ENCODE measurements at places on chromosomes 7 and 10.

DNA sequence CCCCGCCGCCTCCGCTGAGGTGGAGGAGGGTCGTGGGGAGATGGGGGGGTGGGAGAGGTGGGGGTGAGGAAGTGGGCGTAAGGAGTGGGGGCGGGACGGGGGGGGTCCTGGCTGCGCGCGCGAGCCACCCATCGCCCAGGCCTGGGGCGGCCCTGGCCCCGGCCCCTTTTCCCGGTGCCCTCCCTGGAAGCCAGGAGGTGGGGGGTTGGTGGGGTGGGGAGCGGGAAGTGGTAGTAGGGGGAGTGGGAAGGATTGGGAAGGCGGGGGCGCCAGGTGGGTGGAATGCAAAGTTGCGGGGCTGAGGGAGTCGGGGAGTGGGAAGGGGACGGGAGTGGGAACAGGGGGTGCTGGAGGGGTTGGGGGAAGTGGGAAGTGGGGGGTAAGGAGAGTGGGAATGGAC, 319 bp upstream of the MMD2 start:
- DNase-seq: no peak

GRCh38 chr10:12631216-12631615, 281.9 kb downstream of the CAMK1D start:
- no peak for DNase-seq

DNA sequence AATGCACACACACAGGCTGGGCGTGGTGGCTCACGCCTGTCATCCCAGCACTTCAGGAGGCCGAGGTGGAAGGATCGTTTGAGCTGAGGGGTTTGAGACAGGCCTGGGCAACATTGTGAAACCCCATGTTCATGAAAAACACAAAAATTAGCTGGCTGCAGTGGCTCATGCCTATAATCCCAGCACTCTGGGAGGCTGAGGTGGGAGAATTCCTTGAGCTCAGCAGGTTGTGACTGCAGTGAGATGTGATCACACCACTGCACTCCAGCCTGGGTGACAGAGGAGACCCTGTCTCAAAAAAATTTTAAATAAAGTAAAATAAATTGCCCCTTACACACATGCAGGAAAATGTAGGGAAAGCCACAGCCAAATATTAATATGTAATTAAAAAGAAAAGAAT, 44.1 kb downstream of the RNF32 start:
- no peak for DNase-seq

DNA sequence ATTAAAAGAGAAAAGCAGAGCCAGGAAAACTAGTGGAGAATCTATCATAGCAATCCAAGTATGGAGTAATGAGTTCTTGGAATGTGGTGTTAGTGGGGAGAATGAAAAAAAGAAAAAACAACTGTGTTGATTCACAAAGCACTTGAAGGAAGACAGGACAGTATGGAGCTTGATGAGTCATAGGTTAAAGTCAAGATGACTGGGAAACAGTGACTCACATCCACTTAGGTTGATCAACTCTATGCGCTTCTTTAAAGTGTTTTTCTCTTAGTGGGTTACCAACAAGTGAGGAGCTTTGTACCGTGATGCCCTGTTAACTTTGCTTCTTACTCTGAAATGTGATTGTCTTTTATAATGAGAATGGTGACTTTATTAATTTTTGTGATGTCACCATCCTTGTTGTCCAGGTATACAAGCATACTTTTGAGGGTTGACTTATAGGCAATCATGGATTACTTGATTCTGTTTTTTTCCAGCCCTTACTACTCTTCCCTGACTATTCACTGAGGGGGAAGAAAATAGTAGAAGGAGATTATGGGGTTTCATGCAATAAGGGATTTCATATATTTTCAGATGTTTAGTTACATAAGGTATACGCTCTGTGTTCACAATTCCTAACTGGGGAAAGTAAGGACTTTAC, 32.1 kb upstream of the MDFIC start:
- no peak for DNase-seq

DNA sequence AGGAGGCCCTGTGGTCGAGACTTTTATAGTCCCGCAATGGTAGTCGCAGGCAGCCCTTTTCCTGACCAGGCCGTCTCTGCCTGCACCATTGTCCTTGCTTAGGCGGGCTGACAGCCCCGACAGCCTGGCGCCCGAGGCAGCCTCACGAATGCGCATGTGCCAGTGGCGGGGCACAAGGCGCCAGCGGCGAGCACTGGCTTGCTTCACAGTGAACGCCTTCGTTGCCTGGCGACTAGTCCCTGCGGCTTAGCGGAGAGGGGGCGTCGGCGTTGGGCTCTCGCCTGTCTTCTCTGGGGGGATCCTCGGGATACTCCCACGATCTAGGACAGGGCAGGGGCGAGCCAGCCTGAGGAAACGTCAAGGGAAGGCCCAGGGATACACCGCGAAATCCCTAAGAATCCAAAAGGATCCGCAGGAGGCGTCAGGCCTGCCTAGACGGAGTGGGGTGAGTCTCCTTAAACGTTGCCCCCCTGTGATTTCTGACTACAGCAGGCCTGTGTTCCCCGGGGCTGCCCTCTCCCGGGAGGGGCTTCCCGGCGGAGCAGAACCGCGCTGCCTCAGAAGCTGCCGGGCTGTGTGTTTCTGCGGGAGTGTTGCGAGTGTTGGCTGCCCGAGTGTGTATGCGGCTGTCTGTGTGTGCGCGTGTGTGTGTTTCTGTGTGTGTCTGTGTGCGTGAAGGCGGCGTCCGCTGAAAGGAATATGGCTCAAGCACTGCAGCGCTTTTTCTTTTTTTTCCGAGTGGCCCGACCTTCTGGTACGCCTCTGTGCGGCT, 20.5 kb upstream of the ZNF273 start:
- DNase-seq: no peak

DNA sequence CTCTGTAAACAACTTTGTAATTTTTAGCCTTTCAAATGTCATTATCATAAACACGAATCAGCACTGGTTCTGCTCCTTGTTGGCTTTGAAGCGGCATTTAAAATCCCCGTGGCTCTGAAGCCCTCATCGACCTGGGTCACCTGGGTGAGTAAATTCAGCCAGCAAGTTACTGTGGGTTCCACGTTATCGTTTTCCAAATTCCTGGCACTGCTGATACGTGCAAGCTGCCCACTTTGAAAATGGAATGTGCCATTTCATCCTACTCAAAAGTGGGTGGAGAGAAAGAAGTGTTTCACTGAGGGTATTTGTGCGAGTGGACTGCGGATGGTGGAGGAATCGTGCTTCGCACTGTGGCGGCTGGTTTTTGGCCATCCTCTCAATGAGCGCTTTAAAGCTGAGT, 281.7 kb downstream of the KLF6 start:
- DNase-seq: no peak

- DNase-seq: no peak
Measured at GRCh38 chr10:78672918-78673317, 395.8 kb upstream of the ZMIZ1 start.

DNA sequence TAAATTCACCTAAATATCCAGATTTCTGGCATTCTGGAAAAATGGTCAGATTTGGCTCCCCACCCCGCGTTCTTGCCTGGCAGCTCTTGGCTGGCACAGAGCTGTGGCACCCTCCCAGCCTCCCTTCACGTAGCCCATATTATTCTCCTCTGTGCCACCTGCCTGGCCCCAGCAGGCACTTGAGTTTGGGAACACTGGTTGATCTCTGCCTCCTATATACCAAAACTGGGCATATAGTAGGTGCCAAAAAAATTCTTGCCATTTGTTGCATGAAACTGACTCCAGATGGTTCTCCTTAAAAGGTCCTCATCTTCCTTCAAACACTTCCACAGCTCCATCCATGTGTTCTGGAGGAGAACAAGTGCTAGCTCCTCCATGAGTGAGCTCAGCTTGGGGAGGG, 167.0 kb downstream of the RPS24 start:
- DNase-seq: no peak

DNA sequence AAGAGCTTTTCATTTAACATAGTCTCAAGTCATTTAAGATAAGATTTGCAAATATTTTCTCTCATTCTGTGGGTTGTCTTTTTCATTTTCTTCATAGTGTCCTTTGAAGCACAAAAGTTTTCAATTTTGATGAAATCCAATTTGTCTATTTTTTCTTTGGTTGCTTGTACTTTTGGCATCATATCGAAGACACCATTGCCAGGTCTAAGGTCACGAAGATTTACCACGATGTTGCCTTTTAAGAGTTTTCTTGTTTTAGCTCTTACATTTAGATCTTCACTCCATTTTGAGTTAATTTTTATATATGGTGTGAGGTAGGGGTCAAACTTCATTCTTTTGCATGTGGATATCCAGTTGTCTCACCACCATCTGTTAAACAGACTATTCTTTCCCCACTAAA, 34.7 kb downstream of the TMEM270 start:
- no peak for DNase-seq

- peak; percentile 19 for DNase-seq
Measured at GRCh38 chr10:32957341-32958084, 517 bp downstream of the ITGB1 start.

DNA sequence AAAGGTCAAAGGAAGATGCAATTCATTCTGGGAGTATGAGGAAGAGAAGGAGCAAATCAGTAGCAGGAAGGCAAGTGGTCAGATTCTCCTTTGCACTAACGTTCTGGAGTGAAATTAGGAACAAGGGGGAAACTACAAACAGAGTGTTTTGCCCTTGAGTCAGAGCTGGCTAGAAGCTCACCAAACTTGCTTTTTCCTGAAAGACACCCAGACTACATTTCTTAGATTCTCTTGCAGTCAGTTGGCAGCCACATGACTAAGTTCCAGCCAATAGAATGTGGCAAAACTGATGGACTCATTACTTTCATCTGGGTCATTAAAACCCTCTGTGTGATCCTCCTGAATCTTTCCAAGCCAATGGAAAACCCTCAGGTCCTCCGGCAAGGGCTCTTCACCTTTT, 18.6 kb upstream of the DLX5 start:
- no peak for DNase-seq

DNA sequence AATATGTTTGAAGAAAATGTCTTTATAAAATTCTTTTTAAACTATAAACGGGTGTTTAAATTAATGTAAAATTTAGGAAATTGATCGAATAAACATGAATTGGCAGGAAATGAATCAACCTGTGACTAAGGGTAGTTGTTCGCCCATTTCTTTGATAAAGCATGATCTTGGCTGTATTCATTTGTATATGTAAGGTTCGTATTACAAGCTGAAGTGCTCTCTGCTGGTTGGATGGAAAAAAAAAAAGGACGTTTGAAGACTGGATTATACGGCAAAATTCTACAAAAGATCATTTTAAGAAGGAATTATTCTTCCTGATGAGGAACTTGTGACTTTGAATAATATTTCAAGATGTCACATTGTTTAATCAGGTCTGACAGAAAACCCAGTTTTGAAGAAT, 185.4 kb upstream of the ANK3 start:
- no peak for DNase-seq

DNA sequence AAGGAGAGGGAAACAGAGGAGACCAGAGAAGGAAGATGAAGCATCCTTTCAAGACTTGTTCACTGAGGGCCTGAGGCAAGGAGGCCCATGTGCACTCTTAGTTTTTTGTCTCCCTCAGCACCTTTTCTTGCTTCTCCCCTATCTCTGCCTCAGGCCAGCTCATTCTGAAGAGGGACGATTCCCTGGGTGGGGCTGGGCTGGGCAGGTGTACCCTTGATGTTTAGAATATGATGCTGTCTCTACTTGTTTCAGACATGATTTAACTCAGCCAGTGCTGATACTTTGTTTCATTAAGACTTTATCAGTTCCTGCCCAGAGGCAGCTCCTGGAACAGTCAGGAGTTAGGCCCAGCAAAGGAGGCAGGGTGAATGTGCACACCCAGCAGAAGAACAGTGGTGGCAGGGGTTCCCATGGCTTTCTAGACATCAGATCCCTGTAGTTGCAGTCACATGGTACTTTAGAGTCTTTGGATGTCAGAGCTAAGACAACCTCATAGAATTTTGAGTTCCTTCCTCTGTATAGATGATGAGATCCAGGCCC, 3.4 kb downstream of the PRXL2A start:
- DNase-seq: no peak

- no peak for DNase-seq
Measured at GRCh38 chr10:115052728-115053127, 40.4 kb upstream of the ATRNL1 start.

DNA sequence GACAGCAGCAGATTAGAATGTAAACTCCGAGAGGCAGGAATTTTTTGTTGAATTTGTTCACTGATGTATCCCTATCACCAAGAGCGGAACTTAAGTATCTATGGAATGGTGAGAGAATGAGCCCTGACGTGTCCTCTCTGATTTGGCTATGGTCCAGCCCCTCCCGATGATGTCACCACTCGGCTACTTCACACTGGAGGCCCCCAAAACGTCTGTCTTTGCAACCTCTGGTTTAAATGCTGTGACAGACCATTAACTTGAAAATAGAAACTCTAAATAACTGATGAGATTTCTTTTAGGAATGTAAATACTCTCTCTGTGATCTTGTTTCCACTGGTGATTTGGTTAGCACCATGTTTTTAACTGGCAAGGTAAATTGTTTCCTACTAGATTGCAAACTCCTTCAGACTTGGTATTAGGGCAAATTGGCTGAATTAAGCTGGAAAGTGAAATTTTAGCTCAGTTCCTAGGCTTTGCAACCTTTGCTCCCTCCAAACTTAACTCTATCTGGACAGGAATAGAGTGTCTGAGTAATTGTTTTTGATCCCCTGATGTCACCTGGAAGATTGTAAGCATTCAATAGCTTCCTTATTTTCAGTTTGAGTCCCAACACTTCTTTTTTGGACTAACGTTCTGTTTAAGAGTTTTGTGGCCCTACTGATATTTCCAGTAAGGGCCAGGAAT, 19.1 kb downstream of the SLC16A12 start:
- DNase-seq: no peak

DNA sequence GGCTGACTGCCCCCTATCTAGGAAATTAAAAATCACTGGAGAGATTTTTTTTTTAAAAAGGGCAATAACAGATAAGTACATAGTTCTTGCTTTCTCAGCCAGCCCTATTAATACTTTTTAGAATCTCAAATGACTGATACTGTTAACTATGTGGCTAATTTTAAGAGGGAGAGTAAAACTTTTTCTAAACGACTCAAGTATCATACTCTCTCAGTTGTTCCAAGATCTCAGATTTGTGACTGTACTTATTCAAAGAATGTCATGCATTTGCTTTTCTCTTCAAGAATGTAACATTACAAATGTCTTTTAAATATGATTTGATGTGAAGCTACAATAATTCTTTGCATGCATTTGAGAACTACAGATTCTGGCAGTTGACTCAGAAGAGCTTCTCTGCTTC, 55.4 kb upstream of the RAB11FIP2 start:
- DNase-seq: no peak

DNA sequence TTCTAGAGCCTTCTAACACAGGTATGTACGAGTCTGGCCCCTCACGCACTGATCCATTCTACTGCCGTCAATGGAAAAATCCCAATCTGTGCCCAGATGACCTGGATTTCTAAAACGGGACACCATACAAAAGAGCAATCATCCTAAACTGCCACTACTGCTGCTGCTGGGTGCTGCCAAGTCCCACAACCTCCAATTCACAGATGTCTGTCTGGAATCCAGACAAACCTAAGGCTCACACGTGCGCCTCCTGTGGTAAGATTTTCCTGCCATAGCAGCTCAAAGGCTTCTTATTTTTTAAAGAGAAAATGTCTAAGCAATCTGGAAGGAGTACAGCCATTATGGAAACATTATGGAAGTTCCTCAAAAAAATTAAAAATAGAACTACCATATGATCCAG, 40.9 kb downstream of the JCAD start:
- DNase-seq: no peak

Measured in NCI-H1092 treated with DMSO at 0.1 percent for 48 hours (cell line).